ENCODE measurements at places on chromosomes 1 and 21.
A peak's percentile ranks its signal among the peaks of the same experiment; 100 is the strongest.

- no peak for DNase-seq
Measured at GRCh38 chr1:16013908-16014258, 4.0 kb downstream of the HSPB7 start.

GRCh38 chr1:63442141-63442475 lies 74.7 kb downstream of the ALG6 start:
- no peak for DNase-seq

DNA sequence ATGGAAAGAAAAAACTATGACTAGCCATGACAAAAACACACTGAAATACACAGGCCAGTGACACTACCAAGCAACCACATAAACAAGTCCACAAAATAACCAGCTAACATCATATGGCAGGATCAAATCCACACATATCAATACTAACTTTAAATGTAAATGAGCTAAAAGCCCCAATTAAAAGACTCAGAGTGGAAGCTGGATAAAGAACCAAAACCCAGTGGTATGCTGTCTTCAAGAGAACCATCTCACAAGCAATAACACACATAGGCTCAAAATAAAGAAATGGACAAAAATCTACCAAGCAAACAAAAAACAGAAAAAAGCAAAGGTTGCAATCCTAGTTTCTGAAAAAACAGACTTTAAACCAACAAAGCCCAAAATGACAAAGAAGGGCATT lies 476.2 kb upstream of the BEND5 start:
- no peak for DNase-seq

DNA sequence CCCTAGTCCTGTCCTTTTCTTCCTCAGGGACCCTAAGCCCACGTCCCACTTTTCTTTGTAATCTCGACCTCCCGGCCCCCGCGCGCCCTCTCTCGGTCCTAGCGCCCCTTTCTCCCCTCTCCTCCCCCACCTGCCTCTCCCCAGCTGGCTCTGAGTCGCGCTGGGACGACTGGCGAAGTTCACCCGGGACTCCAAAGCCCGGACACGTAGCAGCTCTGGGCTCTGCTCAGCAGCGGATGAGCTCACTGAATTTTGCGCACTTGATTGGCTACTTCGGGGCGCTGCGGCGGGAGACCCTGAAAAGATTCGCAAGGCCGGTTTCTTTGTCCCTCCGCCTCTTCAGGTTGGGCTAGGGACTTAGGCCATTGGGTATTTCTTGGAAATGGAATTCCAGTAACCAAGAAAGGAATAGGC lies 16.3 kb upstream of the ACKR1 start:
- no peak for DNase-seq

GRCh38 chr21:20997636-20998455 lies at the start of gene NCAM2:
Gene NCAM2, plus strand, starts transcription at chr21:20998409.
- DNase-seq, result peak; percentile 10

DNA sequence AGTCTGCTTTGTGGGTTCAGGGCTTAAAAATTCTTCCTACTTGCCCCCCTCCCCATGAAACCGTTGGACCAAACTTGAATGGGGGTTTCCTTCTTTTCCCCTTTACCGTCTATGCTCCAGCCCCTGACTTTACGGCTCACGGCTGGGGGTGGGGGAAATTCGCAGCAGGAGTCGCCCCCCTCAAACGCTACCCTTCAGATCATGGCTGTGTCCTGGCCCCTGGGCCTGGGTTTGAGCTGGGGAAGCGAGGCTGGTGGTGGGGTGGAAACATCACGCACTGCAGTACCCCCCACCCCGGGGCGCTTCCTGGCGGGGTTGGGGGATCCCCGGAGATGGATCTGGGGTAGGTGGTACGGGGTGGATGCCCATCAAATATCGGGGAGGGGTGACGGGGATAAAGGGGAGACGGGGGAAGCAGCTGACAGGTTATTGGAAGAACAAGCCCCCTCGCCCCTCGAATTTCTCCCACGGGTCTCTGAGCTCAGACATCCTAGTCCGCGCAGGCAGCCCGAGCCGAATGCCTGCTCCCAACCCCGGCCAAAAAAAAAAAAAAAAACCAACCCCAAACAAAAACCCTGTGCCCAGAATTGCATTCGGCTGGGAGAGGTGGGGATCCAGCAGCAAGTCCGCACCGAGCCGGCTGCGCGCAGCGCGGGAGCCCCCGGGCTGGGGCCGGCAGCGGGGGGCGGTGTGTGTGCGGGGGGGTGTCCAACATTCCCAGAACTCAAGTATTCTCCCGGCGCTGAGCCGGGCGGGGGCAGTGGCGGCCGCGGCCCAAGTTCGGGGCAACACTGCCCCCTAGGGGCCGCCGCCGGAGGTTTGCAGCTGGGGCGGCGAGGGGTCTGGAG lies 59.0 kb upstream of the ACOT11 start:
- DNase-seq, result peak; percentile 52

Measured in activated T-helper 1 cell treated with anti-CD3 and anti-CD28 coated beads, Interleukin-2, amount 50 U/mL, for 16 hours (primary cell).